LNCaP clone FGC (cell line): ENCODE measurements at places on chromosomes 1 and 21.

- no peak for DNase-seq
These were observed 288.5 kb downstream of the NFIA start for GRCh38 chr1:61370913-61371279.

DNA sequence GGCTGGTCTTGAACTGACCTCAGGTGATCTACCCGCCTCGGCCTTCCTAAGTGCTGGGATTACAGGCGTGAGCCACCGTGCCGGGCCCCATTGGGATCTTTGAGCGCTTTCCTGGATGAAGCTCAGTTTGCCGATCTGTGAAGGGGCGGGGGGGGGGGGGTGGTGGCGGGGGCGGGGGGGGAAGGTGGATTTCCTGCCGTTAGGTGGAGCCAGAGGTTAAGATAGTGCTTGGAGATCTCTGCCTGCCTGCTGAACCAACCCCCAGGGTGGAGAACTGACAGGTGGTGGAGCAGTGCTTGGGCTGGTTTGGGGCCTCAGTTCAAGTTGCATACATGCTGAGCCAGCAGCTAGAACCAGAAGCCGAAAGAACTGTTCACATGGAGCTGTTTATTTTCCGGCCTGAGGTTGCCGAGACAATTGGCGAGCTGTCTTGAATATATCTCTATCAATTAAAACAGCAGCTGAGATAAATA, 1.7 kb downstream of the TMCC2 start:
- no peak for DNase-seq

- no peak for DNase-seq
These were observed 14.7 kb downstream of the TNFRSF18 start for GRCh38 chr1:1191734-1192133.

DNA sequence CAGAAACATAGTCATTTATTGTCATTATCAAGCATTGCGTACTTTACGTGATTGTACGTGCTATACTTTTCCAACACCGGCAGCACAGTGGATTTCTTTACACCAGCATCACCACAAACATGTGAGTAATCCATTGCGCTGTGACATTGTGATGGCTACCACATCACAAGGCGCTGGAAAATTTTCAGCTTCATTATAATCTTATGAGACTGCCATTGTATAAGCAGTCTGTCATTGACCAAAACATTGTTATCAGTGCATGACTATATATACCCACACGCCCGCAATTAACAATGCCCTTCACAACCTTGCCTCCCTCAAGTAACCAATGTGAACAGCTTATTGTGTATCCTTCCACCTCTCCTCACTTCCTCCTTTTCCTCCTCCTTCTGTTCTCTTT, 137.6 kb downstream of the ZZZ3 start:
- DNase-seq: no peak

GRCh38 chr21:28025111-28025510, 967.6 kb downstream of the LTN1 start:
- DNase-seq: no peak

DNA sequence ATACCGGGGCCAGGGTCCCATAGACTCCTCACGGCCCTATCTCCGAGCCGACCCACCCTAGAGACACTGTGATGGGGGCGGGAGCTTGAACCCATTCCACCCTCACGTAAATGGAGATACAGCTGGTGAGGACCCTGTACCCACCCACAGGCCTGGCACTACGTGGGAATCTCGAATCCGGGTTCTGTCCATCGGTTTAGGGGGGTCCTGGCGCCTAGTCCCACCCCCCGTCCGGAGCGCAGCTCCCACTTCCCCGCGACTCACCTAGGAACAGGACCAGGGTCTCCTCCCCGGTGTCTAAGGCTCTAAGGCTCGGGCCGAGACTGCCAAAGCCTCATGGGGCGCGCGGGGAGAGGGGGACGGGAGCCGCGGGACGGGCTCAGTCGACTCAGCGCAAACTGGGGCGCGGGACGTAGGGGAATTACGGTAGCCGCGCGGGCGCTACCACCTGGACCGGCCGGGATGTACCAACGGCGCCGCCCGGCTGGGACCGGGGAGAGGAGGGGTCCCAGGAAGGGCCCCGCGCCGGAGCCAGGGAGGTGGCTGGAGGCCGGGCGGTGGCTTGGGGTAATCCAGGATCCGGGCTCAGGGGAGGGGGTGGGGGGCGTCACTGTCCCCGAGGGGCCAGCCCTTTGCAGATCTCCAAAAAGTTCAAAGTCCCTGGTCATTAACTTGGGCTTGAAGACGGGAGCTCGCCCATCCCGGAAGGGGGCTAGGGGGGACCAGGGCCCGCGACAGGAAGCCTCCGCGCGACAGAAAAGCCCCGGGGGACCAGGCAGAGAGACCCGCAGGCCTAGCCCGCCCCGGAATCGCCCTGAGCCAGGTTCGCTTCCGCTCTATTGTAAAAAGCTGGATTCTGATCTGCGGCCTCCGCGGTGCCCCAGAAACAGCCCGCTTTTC, 1.0 kb downstream of the PLEKHG5 start:
- DNase-seq: peak; percentile 19

DNA sequence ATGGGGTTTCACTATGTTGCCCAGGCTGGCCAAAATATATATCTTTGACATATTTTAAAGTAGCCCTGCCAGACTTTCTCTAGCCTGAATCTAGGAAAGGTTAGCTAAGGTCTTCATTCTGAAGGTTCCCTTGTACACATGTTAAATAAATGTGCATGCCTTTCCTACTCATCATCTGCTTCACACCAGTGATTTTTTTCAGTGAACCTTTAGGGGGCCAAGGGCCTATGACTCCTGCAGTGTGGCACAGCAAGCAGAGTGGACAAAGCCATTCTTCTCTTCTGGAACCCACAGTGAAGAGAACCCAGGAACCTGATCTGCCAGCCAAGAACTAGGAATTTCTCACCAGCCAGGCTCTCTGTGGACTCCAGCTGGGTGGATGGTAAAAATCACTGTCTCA, 22.9 kb downstream of the CBR1 start:
- DNase-seq: no peak

GRCh38 chr1:80363689-80364475, 1357.4 kb upstream of the ADGRL4 start:
- no peak for DNase-seq

DNA sequence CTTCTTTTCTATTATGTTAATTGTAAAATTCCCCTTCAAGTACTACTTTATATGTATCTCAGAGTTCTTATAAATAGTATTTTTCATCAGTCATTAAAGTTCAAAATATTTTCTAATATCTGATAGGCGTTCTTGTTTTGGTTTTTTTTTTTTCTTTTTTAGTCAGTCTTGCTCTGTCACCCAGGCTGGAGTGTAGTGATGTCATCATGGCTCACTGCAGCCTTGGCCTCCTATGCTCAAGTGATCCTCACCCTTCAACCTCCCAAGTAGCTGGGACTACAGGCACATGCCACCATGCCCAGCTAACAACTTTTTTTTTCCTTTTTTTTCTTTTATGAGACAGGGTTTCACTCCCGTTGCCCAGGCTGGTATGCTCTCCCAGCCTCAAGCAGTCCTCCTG, 27.3 kb downstream of the AGMAT start:
- no peak for DNase-seq

DNA sequence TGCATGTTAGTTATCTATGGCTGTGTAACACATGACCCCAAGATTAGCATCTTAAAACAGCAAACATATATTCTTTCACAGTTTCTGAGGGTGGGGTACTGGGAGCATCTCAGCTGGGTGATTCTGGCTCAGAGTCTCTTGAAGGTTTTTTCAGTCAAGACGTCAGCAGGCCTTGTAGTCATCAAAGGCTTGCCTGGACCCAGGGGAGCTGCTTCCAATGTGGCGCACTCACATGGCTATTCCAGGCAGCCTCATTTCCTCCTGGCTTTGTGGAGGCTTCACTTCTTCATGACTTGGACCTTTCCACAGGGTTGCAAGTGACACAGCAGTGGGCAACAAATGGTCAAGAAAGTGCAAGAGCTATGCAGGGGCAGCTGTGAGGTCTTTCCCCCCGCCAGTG, 114.7 kb downstream of the ACTL8 start:
- no peak for DNase-seq

- DNase-seq: no peak
These were observed 597.6 kb downstream of the ADGRL2 start for GRCh38 chr1:82398357-82398756.

- DNase-seq: no peak
These were observed 199.6 kb downstream of the TRABD2B start for GRCh38 chr1:47797575-47797974.
